Glomerular endothelial cell (primary cell): ENCODE measurements at places on chromosomes 5 and 9.

GRCh38 chr5:15737036-15737821 lies 237.2 kb downstream of the FBXL7 start:
- DNase-seq: no peak

DNA sequence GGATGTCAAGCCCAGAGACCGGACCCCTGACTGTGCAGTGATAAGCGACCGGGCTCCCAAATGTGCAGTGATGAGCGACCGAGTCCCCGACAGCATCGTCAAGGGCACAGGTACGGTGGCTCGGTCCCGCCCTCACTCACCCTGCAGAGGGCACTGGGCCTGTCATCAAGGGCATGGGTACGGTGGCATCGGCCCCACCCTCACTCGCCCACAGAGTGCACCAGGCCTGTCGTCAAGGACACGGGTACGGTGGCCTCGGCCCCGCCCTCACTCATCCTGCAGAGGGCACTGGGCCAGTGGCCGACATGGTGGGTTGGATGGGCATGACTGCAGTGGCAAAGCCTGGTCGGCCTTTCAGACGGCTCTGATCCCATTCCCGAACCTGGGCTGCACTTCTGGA lies 9.7 kb upstream of the LRRC14B start:
- DNase-seq: no peak

- DNase-seq: no peak
These were observed 82.5 kb downstream of the TARS1 start for GRCh38 chr5:33523208-33523771.

DNA sequence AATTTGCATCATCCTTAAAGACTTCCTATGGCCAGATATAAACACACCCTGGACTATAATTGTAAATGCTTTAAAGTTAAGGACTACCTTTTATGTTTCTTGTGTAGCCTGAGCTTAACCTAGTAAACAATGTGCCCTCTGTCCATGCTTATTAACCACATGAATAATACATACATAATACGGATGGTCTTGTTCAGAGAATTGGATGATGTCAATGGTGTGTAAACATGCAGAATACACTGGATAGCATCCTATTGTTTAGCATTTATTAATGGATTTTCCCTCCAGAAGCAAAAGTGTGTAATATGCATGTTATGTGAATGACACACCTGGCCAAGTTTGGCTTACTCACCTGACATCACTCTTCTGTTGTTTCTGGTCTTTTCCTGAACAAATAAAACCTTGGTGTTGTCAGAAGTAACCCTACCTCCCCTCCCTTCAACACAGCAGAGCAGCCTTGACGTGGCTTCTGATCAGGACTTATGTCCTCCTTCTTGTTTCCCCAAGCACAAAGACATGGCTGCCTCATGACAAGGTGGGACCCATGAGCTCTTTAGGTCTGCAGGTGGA lies 517.9 kb downstream of the MTRR start:
- no peak for DNase-seq

DNA sequence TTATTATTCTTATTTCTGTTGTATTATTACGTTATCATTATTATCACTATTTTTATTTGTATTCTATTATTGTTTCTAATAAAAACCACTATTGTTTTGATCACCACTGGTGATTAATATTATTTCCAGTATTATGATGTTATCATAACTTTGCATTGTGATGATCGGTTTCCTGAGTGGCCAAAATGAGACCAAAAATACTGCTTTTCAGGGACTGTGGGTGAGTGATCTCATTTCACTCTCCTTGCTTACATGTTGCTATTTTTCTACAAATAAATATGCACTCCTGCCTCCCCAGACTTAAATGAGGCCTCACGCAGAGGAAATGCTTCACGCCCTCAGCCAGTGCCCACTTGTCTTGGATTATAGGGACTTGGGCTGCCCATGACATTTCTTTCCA lies 78.4 kb downstream of the LRSAM1 start:
- DNase-seq: no peak

- peak; percentile 1 for DNase-seq
These were observed 144.7 kb upstream of the SHB start for GRCh38 chr9:38213631-38214299.

- DNase-seq: no peak
These were observed 10.5 kb downstream of the KIF4B start for GRCh38 chr5:155024015-155024414.
